ENCODE measurements at places on chromosomes 3 and 15. TPM values are rescaled to one million over a fixed set of nuclear protein-coding genes. Genes with fewer than 3 reads are reported as not detected.

Gene ZBTB38
- 46.7 TPM for total RNA-seq

GRCh38 chr15:38299216-38299615, 46.6 kb downstream of the SPRED1 start:
- DNase-seq: no peak

DNA sequence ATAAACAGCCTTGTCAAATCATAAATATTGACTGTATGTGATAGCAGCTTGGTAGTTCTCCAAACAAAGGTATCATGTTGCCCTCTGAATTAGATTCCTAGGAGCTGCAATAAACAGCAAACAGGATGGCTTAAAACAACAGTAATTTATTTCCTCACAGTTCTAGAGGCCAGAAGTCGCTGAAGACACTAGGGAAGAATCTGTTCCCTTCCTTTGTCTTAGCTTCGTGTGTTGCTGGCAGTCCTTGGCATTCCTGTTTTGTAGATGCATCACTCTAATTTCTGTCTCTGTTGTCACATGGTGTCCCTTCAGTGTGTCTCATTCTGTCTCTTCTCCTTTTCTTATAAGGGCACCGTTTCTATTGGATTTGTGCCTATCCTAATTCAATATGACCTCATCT, 679.3 kb downstream of the OTOL1 start:
- DNase-seq: no peak

Gene PLD1
- total RNA-seq: 20.6 TPM

DNA sequence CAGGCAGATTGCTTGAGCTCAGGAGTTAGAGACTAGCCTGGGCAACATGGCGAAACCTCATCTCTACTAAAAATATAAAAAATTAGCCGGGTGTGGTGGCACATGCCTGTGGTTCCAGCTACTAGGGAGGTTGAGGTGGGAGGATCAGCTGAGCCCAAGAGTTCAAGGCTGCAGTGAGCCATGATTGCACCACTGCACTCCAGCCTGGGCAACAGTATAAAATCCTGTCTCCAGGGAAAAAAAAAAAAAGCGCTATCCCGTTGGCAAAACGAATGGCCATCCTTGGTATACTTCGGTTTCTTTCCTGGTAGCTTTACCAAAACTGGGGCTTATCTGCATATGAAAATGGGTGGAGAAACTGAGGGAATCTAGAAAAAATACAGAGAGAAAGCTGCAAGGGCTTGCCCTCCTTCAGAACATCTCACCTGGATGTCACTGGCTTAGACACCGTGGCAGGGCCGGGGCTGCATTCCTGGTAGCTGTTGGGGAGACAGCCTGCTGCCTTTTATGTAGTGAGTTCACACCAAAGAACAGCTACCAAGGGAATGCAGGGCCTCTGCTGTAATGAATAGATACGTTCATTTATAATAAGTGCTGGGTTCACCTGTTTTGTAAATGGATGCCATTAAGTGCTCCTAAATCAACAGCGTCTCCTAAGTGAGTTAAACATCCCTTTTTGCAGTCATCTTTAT, 96.0 kb downstream of the IQSEC1 start:
- no peak for DNase-seq

- no peak for DNase-seq
Observed at GRCh38 chr3:112769286-112769978, 77.2 kb downstream of the CD200R1L start.

- no peak for DNase-seq
Observed at GRCh38 chr15:48315041-48315440, 16.2 kb upstream of the DUT start.

DNA sequence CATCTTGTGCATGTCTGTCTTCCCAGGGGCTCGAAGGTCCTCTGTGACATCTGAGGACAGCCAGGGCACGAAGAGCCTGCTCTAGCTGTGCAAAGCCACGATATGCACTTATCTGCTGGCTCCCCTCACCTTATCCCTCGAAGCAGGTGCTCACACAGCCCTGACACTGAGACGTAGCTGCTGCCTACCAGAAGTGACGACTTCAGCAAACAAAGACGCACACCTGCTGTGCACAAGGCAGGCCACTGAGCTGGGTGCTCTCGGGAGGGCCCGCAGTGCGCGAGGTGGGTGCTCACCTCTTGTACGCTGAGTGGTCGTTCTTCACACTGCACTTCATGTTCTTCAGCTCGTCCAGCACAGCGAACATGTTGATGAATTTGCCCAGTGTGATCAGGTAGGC, 37.3 kb downstream of the CYFIP1 start:
- no peak for DNase-seq

Gene RABL3
- 15.8 TPM for total RNA-seq

- DNase-seq: no peak
Observed at GRCh38 chr15:41486286-41486685, 7.4 kb upstream of the ITPKA start.

DNA sequence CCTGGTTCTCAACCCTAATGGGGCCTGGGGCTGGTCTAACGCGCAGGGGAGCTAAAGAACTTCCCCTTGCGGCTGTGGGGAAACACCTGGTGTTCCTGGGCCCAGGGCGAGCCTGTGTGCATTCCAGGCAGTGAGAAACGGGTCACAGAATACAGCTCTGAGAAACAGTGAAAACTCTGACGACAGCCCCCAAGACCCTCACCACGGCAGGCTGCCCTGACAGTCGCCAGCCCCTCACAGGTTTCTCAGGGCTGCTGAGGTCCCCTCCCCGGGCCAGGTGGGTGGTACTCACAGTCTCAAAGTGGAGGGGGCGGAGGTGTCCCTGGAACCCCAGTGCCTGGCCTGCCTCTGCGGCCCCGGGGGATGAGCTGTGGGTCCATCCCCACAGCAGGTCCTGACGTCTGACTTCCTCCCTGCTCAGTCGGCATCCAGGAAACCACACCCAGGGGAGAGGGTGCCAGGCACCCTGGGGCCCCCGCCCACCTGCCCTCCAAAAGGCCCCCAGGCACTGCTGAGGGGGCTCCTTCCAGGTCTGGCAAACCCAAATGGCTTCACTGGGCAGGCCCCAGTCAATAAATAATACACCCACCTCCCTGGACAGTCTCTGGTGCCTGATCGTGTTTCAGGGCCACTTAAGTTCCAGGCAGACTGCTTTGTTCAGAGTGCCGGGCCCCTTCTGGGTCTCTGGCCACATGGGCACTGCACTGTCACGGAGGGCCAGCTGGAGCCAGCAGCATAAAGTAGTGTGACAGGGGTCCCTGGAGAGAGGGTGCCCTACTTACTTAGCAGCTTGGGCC, 57.7 kb downstream of the IQSEC1 start:
- DNase-seq: no peak

DNA sequence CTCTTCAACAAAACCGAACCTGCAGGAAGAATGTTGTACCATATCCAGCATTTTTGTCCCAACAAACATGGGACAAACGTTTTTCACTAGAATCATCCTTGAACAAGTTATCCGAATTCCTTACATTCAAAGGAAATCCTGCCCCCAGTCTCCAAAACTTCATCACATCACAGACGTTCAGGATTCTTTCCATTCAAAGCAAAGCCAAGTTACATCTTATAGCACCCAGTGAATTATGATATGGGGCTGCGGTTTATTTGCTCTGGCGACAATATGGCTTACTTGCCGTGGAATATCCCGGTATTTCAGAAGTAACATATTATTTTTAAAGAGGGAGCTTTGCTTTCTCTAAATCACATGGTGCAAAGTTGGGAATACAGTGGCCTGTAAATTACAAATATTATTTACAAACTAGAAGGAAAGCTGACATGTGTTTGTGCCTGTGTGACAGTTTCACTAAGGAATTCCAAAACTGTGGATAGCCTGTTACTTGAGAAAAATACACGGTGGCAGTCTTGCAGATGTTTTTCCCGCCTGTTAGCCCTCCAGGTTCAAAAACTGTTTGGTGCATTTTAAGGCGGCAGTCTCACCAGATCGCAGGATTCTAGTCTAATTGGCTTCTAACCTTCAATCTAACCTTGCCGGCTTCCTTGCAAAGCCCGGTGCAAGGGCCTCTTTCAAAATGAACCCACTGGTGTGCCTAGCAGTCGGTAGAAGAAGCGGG, 736 bp upstream of the MBNL1 start:
- peak; percentile 43 for DNase-seq

Gene ZPLD1
- not detected for total RNA-seq

Gene COL6A5
- total RNA-seq: not detected

GRCh38 chr15:92968926-92969651, 69.0 kb downstream of the CHD2 start:
- no peak for DNase-seq

Gene ARRDC4
- total RNA-seq: 2.9 TPM

- DNase-seq: no peak
Observed at GRCh38 chr15:60803059-60803458, 324.1 kb upstream of the ICE2 start.

Gene P3H2
- total RNA-seq: 82.2 TPM

DNA sequence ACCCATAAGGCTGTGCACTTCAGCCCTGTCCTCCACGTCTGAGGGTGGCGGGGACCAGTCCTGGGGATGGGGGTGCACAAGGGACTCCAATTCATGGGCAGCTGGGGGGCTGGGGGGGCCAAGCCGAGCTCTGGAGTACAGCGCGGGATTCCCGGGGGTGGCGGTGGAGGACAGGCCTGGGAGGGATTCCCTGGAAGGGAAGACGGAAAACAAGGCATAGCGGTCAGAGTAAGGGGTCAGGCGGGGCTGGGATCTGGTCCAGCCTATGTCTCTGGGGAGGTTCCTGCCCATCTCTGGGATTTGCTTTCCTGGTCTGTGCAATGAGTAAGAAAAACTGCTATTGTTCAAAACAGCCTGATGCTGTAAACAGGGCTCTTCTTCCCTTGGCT, 8.1 kb upstream of the IGDCC3 start:
- no peak for DNase-seq

Gene CHRNB4
- total RNA-seq: not detected

- no peak for DNase-seq
Observed at GRCh38 chr15:50190166-50190570, 8.2 kb downstream of the SLC27A2 start.

Gene OCA2
- total RNA-seq: 0.13 TPM

GRCh38 chr3:151599103-151599672, 134.5 kb upstream of the AADACL2 start:
- DNase-seq: no peak

Gene FAIM
- total RNA-seq: 18.8 TPM

DNA sequence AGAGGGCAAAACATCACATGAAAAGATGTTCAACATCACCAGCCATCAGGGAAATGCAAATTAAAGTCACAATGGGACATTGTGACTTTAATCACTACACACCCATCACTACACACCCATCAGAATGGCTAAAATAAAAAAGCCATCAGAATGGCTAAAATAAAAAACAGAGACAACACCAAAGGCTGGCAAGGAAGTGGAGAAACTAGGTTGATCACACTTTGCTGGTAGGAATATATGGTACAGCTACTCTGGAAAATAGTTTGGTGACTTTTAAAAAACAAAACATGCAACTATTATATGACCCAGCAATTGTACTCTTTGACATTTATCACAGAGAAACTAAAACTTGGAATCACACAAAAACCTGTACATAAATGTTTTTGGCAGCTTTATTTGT, 15.1 kb upstream of the ABHD5 start:
- DNase-seq: no peak

GRCh38 chr3:71515636-71516365, 67.7 kb downstream of the FOXP1 start:
- DNase-seq: no peak

Gene EPHB1
- 0.46 TPM for total RNA-seq

Gene CNTN3
- not detected for total RNA-seq

GRCh38 chr15:93109336-93110102, 20.5 kb upstream of the RGMA start:
- no peak for DNase-seq
